ENCODE measurements at places on chromosomes 3 and 15.

DNA sequence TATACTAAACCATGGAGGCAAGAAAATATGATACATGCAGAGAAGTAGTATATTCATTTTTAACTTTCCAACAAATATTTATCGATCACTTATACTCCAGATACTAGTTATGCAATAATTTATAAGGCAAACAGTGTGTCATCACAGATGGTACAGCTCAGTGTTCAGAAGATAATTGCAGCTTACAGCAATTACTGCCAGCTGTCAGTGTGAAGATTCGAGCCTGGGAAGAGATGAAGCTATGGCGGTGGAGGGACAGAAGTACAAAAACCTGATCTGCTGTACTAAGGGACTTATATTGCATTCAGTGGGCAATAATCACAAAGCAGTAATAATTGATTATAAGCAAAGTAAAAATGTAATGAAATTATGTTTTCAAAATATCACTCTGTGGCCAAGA is 170.6 kb upstream of the EPHA3 start:
- DNase-seq = no peak

DNA sequence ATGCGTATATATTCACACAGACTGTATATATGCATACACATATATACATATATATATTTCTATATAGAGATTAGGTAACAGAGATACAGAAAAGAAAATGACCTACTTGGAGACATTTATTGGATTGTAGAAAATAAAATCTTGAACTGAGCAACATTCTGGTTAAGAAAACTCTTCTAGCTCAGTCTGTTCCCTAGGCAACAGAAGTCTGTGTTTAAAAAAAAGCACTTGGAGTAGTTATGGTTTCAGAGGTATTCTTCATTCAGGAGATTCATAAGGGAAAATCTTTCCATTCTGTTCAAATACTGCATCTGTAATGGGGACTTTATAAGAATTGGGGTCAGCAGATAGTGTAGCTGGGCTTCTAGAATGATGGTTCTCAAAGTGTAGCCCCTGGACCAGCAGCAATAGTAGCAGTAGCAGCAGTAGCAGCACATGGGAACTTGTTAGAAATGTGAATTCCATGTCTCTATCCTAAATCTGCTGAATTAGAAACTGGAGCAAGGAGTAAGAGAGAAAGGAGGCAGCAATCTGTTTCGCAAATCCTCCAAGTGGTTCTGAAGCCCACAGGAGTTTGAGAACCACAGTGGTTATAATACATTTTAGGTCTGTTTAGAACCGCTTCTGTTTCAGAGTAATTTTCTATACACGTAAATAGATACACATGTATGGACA is 112.8 kb upstream of the TMEM108 start:
- DNase-seq = no peak

- no peak for DNase-seq
These were observed 52.5 kb downstream of the FOXP1 start for GRCh38 chr3:71530903-71531530.

GRCh38 chr3:176937541-176937940 is 259.7 kb downstream of the TBL1XR1 start:
- DNase-seq = no peak

DNA sequence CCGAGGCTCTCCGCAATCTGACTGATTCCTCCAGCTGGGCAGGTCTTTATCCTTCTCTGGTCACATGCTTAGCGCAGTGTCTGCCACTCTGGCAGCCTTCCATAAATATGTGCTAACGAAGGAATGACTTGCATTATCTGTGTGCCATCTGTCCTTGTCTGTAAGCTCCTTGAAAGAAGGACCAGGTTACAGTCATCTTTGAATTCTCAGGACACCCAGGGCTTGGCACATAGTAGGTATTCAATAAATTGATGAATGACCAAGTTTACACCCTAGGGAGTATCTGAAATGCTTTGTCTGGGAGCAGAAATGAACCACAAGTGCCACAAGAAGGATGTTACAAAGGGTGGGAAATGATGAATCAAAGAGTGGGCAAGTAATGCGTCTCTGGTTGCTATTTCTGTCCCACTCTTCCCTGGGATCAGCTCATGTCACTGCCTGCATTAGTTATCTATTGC is 16.5 kb upstream of the FAM3D start:
- DNase-seq = no peak

DNA sequence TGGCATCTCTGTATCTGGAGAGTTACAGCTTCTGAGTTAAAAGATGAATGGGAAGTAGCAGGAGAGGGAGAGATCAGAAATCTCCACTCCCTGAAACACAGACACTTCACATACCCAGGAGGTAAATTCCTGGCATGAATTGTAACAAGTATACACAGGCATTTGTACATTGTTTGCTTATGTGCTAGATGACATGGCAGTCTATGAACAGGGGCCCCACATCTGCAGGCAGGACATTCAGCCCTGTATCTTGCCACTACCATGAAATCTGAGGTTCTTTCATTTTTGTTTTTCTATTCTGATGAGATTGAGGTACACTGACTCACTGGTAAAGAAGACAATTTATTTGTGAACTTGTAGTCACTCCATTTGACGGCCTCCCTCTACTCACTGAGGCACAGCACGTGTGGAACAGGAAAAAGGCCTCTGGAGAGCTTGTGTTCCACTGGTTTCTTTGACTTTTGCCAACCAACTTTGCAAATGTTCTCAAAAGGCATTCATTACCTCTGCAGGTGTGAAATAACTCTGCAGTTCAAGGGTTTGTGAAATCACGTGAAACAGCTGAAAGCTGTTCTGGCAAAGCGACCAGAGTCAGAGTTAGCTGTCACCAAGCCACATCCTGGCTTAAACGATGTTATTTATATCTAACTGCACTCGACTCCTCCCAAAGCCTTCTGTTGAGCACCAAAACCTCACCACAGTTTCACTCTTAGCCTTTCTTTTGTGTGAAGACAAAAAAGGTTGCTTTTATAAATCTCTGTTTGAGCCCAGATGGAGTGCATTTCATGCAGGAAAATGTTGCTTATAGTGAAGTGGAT is 401.3 kb upstream of the CFAP20DC start:
- no peak for DNase-seq

DNA sequence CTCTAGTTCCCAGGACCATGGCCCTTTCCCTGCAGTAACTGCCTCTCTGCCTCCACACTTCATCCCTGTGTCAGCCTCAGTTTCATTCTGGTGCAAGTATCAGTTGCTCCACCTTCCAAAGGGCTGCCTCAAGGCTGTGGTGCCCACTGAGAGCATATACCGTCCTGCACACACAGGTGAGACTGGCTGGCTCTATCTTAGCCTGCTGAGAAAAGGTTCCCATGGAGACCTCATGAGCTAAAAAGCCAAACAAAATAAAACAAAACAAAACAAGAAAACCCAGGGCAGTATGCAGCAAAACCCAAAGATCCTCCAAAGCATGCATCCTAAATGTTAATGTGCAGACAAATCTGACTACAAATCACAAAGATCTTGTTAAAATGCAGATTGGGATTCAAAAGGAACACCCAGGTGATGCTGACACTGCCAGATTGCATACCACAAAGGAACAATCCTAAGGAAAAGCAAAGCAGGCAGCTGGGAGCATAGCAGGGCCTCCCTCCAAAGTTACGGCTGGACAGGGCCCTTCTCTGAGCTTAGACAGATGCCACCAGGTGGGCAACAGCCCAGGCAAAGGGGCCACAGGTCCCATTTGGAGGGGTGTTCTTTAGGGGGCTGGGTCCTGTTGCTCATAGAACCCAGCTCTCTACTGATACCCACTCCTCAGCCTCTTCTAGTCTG is 76.3 kb upstream of the SLCO2A1 start:
- no peak for DNase-seq

- DNase-seq = no peak
These were observed 291.0 kb downstream of the TIGIT start for GRCh38 chr3:114584734-114585371.

GRCh38 chr3:15453991-15454625 is 26.7 kb downstream of the EAF1 start:
- DNase-seq = no peak

GRCh38 chr3:53161820-53162671 is 1.0 kb downstream of the PRKCD start:
- no peak for DNase-seq

GRCh38 chr15:25251700-25252390 is 187.0 kb downstream of the UBE3A start:
- DNase-seq = no peak

- no peak for DNase-seq
These were observed 60.6 kb upstream of the ARNT2 start for GRCh38 chr15:80343554-80343992.

GRCh38 chr3:132433121-132433520 is 15.8 kb downstream of the DNAJC13 start:
- DNase-seq = no peak
